ENCODE measurements at places on chromosomes 6 and 20.

DNA sequence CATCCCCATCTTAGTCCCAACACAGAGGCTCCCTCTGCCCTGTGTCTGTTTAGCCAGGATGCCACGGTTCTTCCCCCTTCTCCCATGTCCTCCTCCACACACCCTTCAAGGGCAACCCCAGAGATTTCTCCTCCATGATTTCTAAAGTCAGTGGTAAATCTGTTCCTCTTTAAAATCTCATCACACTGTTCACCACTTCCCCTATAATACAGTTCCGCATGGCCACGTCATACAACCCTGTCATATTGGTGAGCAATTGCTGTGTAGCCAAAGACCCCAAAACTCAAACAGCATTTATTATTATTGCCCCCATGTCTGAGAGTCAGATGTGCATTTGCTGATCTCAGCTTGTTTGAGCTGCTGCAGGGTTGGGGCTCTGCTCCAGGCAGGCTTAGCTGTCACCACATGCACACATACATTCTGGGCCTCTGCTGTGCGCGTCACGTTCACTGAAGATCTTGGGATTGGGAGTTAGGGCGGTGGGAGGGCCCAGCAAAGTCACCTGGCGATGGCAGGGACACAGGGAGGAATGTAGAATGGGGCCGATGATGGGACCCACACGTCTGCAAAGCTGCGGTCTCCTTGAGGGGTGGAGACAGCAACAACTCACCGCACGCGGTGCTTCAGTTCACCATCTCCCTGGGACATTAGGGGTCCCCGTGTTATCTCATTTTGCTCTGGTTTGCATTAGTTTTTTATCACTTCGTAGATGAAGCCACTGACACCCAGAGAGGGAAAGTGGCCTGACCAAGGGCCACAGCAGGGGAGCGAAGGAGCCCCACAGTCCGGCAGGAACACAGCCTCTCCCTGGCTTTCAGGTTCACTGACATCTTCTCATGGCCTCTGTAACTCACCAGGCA is 36.9 kb upstream of the CD93 start:
- no peak for DNase-seq

DNA sequence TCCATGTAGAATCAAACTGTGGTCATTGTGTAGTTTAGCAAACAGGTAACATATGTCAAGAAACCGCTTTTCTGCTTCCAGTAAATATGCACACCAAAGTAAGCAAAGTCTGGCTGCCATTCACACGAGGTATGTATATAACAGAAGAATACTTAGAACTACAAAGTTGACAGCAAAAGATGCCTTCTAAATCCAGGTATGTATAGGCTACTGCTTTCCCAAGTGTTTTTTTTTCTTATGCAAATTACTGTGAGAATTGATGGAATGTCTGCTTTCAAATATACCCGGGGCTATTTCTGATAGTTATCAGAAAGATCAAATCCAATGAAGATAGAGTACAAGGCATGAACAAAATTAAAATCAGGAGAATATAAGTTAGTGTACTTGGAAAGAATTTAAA is 229.2 kb downstream of the HACE1 start:
- no peak for DNase-seq

- no peak for DNase-seq
These were observed 48.7 kb upstream of the FOXQ1 start for GRCh38 chr6:1263039-1263849.

GRCh38 chr6:158669145-158670035 is 19.5 kb downstream of the SYTL3 start:
- no peak for DNase-seq

GRCh38 chr20:40650707-40651106 is 38.3 kb downstream of the MAFB start:
- DNase-seq: no peak

- no peak for DNase-seq
These were observed 646.5 kb upstream of the NOX3 start for GRCh38 chr6:156102129-156102528.

- no peak for DNase-seq
These were observed 36.5 kb upstream of the TNFAIP3 start for GRCh38 chr6:137830511-137830911.

- DNase-seq: peak; percentile 44
These were observed 30.0 kb upstream of the ZNF217 start for GRCh38 chr20:53623454-53624211.

DNA sequence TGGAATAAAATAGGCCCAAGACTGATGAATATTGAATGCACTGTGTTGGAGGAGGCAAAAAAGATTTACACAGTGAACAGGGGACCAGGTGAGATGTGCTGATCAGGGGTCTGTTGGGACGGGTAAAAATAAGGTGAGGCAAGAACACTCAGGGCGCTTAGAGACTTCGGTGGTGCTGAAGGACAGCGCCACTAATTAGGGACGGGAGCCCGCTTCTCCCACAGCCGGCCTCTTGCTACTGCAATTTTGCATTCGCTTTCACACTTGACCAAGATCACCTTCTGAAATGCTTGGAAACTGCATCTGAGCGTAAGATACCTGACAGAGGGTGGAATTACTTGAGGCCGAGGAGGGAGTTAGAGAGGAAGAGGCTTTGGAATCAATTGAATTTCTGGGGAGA is 7.3 kb downstream of the TFAP2D start:
- DNase-seq: no peak

DNA sequence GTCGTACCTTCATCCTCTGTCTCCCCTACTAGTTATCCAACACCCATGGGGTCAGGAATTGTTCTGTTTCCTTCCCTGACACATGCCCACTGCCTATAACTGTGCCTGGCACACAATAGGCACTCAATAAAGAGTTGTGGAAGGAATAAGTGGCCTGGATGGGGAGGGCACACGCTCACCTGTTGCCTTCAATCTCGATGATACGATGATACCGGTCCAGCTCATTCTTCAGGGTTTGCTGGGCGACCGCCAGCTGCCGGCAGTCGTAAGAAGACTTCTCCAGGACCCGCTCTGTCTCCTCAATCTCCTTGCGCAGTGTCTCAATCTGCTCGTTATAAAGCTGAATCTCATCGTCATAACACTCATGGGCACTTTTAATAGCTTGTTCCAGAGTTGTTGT is 32.5 kb downstream of the BFSP1 start:
- no peak for DNase-seq

DNA sequence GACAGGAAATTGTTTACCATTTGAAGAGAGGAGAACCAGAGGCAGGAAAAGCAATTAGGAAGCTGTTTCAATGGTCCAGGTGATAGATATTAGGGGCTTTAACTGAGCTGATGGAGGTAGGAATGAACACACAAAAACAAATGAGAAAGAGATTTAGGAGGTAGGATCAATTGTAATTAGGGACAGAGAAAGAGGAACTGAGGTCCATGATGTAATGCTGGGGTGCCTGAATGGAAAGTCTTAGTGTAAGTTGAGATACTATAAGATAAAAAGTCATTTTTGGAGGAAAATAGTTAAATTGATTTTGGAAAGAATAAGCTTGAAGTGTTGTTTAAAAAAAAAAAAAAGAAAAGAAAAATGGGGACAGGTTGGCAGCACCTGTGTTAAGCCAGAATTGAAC is 58.5 kb upstream of the B3GAT2 start:
- DNase-seq: no peak

GRCh38 chr20:57560554-57561355 is at the start of gene PCK1:
Gene PCK1, plus strand, starts transcription at chr20:57561110. Its CDS starts 302 bp downstream, at chr20:57561412.
- DNase-seq: no peak

DNA sequence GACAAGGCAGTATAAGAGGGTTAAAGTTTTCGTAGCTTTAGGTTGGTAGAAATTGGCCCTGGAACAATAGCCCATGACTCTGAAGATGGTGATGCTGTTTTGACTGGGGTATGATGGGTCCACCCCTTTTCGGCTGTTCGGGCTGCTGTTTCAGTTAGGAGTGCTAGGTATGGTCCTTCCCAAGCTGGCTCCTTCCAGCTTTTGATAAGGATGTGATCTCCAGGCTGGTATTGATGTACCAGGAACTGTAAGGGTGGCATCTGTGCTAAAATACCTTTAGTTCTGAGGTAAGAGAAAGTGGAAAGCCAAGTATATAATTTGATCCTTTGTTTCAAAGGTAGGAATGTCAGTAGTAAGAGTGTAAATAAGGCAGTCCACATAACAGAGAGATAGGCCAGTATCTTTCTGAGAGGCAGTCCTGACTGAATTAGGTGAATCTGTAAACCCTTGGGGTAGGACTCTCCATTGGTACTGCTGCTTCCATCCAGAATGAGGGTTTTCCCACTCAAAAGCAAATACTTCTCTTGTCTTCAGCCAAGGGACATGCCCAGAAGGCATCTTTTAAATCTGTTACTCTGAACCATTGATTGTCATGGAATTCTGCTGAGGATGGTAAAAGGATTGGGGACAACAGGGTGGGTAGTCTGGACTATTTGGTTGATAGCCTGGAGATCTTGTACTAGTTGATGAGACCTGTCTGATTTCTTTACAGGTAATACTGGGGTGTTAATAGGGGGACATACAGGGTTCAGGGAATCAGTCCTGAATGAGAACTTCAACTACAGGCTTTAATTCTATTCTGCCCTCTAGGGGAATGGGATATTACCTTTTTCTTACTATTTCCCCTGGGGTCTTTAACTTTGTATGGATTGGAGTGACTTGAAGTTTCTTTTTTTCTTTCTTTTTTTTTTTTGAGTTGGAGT is 6.1 kb upstream of the ZNFX1 start:
- no peak for DNase-seq

DNA sequence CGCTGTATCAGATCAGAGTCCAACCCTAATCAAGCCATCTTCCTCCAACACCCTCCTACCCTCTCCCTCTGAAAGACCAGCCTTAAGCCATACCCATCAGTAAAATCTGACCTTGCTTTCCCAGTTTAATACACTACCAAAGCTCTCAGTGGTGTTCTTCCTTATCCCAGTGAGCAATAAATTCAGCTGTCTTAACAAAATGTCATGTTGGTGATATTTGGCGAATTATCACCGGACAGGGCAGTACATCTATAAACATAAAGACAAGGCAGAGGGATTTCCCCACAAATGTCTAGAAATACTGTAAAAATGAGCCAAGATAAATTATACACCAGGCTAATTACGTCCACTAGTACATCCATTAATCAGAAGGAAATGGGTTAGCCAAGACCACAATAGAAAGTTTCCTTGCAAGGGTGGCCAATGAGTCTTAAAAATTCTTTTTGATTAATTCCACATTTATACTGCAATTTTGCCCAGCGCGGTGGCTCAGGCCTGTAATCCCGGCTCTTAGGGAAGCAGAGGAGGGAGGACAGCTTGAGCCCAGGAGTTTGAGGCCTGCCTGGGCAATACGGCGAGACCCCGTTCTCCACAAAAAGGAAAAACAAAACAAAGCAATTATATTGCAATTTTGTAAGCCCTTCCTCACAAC is 905 bp downstream of the RARS2 start:
- DNase-seq: no peak
